WTC11 (cell line): ENCODE measurements at places on chromosomes 5 and 9.

DNA sequence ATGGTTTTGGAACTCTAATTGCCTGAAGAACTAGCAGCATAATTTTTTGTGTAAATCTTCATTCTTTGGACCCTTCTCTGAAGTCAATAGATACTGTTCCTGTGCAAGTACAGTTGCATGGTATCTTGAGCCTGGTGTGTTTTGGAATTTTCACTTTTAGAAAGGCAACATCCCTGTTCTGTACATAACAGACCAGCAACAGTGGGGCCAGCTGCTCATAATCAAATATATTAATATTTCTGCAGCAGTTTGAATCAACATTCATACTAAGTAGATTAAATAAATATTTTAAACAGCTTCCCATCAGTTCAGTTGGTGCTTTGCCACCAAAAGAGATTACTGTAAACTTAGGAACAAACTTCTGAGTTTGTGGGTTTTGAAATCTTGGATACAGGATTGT lies 97.9 kb downstream of the CD180 start:
- DNase-seq, result no peak

DNA sequence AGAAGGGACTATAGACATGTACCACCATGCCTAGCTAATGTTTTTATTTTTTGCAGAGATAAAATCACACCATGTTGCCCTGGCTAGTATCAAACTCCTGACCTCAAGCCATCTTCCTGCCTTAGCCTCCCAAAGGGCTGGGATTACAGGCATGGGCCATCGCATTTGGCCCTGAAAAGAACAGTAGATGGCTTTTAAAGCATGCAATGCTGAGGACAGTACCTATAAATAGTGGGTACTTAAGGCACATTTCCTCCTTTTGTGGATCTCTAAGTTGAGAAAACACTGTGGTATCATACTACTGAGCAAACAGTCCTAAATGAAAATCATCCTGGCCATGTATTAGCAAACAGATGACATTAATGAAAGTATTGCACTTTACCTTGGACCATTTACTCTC lies 119.4 kb downstream of the TTC39B start:
- DNase-seq, result no peak

DNA sequence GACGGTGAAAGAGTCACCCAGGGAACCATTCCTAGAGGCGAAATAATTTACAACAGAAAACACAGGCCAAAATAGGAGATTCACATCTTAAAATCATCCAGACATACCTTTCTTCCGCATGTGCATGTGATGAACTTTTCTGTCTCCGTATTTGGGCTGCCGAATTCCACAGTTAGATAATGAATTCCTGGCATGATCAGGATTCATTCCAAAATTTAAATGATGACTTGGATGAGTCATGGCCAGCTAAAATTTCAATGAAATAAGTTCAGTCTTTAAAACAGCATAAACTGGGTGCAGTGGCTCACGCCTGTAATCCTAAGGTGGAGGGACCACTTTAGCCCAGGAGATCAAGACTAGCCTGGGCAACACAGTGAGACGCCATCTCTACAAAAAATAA lies 82.7 kb downstream of the DROSHA start:
- no peak for DNase-seq

GRCh38 chr5:123387313-123387712 lies 35.9 kb downstream of the CEP120 start:
- DNase-seq, result no peak

- no peak for DNase-seq
Observed at GRCh38 chr5:164394686-164395194, 889.3 kb downstream of the MAT2B start.

- no peak for DNase-seq
Observed at GRCh38 chr5:78792345-78793055, 143.9 kb upstream of the LHFPL2 start.

- DNase-seq, result no peak
Observed at GRCh38 chr5:154732212-154732611, 23.0 kb upstream of the LARP1 start.
